ENCODE measurements at places on chromosomes 16 and 17.

- peak; percentile 97 for DNase-seq
Measured at GRCh38 chr16:84897911-84898377, 78.2 kb downstream of the CRISPLD2 start.

DNA sequence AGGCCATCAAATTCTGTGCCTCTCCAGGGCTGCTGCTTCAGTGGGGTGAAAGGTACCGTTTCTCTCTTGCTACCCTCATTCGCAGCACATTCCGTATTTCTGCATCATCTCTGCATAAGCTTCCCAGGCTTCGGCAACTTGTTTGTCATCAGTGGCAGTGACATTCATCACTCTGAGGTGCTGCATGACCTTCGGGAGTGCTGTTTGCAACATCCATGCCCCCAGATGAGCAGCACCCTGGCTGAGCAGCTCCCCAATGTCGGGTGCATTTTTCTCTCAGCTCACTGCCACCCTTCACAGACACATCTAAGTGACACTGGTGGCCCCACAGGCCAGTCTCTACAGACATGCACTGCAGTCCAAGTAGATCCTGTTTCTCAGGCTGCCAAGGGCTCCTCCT, 3.8 kb downstream of the CREBBP start:
- no peak for DNase-seq

DNA sequence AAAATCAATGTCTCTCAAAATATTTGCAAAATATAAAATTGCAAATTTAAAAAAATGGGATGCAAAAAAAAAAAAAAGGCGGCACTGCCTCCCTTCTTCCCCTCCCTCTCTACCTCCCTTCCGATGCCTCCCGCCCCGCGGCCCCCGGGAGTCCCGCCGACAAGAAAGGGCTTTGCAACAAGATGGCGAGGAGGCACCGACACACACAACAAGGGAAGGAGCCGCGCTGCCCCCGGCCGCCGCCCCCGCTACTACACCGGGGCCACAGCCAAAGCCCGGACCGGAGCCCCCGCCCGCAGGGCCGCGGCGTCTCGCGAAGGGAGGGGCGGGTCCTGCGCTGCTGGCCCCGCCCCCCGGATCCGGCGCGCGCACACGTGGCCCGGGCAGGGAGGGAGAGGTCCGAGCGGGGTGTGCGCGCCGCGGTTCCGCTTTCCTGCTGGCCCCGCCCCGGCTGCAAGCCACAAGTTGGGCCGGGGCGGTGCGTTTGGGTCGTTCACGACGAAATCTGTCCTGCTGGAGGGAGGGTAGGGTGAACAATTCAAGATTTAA, at the start of gene MNT:
TSS of gene MNT (minus strand) at position 184 of the 549 bp plus-strand sequence. CDS start 348 bp downstream, outside the sequence.
- DNase-seq: peak; percentile 96

DNA sequence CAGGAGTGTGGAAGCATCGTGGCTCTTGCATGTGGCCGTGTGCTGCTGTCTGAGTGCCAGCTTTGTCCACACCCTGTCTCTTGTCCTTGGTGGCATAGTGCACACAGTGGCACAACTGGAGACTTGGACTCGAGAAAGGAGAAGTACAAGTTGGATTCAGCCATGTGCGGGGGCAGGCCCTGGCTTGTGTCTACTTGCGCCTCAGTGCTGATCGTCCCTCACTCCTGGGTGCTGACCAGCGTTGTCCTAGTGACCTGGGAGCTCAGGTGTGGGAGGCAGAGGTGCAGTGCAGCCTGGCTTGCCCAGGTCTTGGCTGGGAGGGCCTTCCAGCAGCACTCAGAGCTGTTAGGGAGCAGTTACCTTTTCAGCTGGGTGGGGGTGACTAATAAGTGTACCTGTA, 20.6 kb downstream of the MPRIP start:
- DNase-seq: peak; percentile 56

GRCh38 chr17:1561420-1562175, 994 bp downstream of the PITPNA start:
- no peak for DNase-seq

DNA sequence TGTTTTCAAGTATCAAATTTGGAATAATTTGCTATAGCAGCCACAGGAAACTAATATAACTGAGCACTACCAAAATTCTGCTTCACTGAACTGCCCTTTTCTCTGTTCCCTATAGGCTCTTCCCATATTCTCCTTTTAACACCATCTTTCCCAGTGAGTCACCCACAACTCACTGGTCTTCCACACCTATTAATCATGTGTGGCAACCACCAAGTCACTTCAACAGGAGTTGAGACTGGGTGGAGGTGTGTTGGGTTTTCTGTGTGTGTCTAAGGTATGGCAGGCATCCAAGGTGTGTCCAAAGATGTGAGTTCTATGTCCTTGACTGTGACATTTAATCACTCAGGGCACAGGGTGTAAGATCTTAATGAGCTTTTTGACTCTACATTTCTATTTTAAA, 610.0 kb upstream of the CDH11 start:
- no peak for DNase-seq

GRCh38 chr17:80374039-80374731, 40.8 kb upstream of the ENDOV start:
- no peak for DNase-seq

GRCh38 chr17:2885733-2886132, 89.5 kb downstream of the RAP1GAP2 start:
- no peak for DNase-seq

DNA sequence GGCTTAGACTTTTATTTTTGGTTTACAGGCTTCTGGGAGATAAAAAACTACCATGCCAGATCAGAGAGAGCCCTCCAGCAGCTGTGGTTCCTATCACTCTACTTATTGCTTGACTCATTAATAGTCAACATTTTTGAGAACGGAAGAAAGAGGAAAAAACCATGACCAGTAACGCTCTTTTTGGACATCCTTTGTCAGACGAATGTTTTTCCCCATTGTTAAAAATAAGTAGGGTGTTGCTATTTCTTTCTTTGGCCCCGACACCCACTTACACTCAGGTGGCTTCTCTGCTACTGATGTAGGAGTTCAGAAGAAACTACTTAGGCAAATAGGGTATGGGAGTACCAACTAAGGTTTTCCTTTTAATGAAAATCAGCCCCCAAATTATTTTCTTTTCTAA, 27.5 kb downstream of the TVP23A start:
- DNase-seq: no peak

GRCh38 chr17:66684261-66684660, 150.7 kb upstream of the CACNG5 start:
- DNase-seq: no peak

- DNase-seq: peak; percentile 32
Measured at GRCh38 chr17:41785091-41785858, 1.2 kb downstream of the JUP start.

- no peak for DNase-seq
Measured at GRCh38 chr17:79861413-79862216, 22.4 kb upstream of the CBX4 start.

- no peak for DNase-seq
Measured at GRCh38 chr16:875182-876040, 74.9 kb upstream of the GNG13 start.

GRCh38 chr17:70107904-70108565, 33.0 kb downstream of the KCNJ16 start:
- DNase-seq: no peak

- no peak for DNase-seq
Measured at GRCh38 chr17:77433385-77434135, 292.8 kb downstream of the SEC14L1 start.

DNA sequence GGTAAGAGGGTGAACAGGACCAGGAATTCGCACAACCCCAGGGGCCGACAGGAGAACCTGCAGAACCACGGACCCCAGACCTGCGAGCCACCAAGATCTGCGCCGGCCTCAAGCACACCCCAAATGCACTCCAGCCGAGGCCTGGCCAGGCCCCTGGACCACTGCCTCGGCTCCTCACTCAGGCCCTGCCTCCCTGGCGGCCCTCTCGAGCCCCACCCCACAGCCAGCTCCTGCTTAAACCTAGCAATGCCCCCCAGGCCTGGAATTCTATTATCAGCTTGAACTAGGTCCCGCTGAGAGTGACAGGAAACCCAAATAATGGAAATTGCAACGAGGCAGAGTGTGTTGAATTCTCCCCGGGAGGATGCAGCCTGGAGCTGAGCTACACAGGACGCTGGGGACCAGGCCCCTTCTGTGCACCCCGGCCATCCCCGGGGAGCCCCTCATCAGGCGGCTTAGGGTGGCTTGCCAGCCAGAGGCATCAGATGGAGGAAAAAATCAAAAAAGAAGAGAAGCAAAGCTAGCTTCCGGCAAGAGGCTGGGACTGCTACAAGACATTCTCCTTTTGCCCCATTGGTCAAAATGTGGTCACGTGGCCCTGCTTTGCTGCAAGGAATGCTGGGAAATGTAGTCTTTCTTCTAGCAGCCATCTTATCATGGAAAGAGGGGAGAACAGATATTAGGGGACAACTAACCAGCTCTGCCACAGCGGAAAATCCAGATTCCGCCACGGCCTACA, 2.4 kb upstream of the ENPP7 start:
- peak; percentile 84 for DNase-seq

GRCh38 chr16:64174327-64174726, 947.5 kb downstream of the CDH11 start:
- no peak for DNase-seq

DNA sequence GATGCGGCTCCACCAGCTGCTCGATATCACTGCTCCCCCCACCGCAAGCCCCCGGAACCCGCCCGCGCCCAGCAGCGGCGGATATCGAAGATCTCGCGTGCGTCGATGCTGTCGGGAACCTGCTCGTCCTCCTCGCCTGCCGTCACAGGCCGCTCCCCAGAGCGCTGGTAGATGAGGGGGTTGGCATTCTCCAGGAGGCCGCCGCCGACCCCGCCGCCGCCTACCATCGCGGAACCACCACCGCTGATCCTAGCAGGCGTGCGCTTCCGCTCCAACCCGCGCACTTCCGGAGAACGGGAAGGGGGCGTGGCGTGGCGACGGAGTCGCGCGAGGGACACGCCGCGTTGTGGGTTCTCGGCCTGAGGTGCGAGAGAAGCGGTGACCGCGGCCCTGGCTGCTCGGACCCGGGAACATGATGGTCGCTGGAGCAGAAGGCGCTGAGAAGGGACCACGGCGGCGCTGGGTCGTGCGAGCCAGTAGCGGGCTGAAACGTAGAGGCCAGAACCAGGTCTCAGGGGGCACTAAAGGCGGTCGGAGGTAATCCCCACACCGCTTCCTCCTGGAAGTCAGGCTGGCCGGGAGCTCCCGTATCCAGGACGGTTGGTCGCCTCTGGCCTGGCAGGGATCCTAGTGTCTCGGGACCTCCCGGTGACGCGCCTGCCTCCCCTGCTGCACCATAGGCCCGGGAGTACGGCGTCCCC, at the start of gene CIAO2B:
TSS of gene CIAO2B (minus strand) at position 265 of the 701 bp plus-strand sequence. CDS start at position 227, 38 bp downstream.
- peak; percentile 89 for DNase-seq

GRCh38 chr17:78255953-78256706, 24.7 kb downstream of the TMEM235 start:
- no peak for DNase-seq

GRCh38 chr17:67246653-67247415, 1.8 kb upstream of the HELZ start:
- no peak for DNase-seq

GRCh38 chr17:70206361-70207010, 37.2 kb downstream of the KCNJ2 start:
- DNase-seq: peak; percentile 56

GRCh38 chr17:64390044-64390443, 616 bp downstream of the PECAM1 start:
- DNase-seq: no peak

- no peak for DNase-seq
Measured at GRCh38 chr17:527247-527646, 174.6 kb upstream of the RPH3AL start.

GRCh38 chr16:1993731-1994131, 4.0 kb downstream of the SYNGR3 start:
- peak; percentile 46 for DNase-seq

DNA sequence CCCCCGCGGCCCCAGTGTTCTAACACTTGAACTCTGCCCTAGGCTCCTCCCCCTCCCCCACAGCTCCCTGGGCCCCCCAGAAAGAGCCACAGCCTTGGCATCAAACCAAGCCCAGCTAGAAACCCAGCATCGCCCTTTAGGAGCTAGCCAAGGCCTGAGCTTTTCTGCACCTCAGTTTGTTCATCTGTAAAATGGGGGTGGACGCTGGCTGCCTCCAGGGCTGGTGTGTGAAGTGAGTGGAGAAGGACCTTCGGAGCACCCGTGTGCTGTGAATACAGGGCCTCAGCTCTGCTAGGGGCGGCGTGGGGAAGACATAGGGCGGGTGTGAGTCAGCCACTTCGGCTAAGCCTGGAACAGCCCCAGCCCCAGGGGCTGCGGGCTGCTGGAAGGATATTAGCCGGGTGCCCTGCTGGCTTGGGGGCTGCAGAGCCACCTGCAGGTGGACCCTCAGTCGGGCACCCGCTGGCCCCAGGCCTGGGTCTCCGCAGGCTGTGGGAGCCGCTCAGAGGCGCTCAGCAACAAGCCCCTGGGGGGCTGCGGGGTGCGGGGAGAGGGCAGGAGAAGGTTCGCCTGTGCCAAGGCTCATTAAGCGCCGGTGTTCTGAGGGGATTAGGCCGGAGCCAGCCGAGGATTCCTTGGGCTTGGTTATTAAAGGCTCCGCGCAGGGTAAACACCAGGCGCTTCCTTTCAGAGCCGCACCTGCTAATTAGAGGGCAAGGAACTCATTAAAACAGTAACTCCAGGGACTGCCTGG, 217.0 kb upstream of the CIBAR2 start:
- no peak for DNase-seq

DNA sequence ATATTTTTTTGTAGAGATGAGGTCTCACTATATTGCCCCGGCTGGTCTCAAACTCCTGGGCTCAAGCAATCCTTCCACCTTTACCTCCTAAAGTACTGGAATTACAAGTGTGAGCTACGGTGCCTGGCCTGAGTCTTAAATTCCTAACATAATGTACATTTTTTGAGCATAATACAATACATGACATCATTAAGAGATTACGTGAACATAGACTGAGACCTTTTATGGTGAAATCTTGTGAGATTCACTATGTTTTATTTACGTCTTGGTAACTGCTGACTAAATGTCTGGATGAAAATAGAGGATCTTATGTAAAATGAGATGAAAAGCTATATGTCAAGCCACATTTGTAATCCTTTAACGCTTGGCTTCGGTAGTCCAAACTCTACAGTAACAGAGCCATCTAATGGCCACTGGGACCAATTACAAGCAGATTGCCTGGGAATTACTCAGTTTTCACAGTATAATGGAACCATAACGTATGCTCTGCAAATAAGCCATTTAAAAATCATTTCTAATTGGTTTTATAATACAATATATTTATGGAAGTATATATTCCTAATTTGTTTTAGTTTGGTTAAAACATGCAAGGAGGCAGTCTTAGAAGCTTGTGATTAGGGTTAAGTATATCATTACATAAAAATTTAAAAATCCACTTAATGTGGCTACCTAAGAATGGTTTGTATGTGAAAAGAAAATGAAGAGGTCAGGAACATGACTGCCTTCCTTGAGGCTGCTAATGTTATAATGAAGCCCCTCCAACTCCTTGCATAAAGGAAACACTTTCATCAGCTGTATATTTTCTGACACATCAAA, 8.1 kb upstream of the EFCAB13 start:
- peak; percentile 79 for DNase-seq

All from inflammatory macrophage treated with lipopolysaccharide for 4 hours (primary cell).